Activated naive CD4-positive, alpha-beta T cell treated with anti-CD3 and anti-CD28 coated beads for 36 hours (primary cell): ENCODE measurements at places on chromosomes 6 and 20. TPM values are rescaled to one million over a fixed set of nuclear protein-coding genes. Genes with fewer than 3 reads are reported as not detected.
A peak's percentile ranks its signal among the peaks of the same experiment; 100 is the strongest.

KHDC1L gene
- not detected for total RNA-seq

SLC22A1 gene
- total RNA-seq: not detected

MMP24 gene
- total RNA-seq: not detected

PSMB9 gene
- total RNA-seq: 238 TPM

RNF39 gene
- not detected for total RNA-seq

DNA sequence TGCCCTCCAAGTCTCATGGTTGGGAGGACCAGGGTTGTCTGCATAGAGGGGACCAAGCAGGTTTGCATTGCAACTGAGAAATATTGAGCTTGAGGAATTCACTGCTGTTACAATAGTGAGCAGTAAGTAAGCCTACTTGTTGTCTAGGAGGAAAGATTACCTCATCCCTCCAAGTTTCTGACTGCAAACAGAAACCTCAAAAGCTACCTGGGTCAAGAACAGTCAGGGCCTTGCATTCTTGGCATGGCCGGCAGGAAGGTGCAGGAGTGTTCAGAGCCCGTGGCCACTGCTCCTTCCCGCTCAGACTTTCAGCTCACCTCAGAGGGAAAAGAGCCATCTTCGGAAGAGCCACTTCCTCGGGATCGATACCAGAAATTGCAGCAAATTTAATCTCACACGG is 46.0 kb upstream of the DOK5 start:
- H3K27me3 ChIP-seq: peaks cover 22% of the 10 kb centered on the region
- H3K4me1 ChIP-seq: no peaks in the 10 kb centered on the region
- no peak overlapping the region for H3K27ac ChIP-seq

DNA sequence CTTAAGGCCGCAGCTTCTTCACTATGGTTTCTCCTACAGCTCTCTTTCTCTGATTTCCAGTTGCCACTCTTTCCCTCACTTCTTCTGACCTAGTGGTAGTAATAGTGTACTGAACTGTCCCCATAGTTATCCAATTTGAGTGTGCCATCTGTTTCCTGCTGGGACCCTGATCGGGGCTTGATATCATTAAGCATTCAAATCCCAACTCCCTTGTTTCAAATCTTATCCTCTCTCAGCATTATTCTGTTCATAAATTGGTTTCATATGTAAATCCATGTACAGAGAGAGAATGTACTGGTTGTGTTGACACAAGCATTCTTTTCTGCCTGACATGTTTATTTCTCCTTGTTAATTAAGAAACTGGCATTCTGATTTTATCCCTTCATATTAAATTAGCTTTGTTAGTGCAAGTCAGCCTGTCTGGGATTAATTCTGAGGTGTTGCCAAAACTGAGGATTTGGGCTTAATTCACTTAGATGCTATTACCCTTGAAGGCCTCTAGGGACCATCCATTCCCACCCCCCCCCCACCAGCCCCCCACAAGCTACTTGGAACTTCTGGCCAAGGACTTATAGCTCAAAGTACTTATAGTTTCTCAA is 84.6 kb upstream of the PROKR2 start:
- H3K36me3 ChIP-seq: no peaks in the 10 kb centered on the region
- peaks cover 19% of the 10 kb centered on the region for H3K27me3 ChIP-seq
- no peaks in the 10 kb centered on the region for H3K4me1 ChIP-seq
- no peak for DNase-seq
- no peak overlapping the region for H3K27ac ChIP-seq

DNA sequence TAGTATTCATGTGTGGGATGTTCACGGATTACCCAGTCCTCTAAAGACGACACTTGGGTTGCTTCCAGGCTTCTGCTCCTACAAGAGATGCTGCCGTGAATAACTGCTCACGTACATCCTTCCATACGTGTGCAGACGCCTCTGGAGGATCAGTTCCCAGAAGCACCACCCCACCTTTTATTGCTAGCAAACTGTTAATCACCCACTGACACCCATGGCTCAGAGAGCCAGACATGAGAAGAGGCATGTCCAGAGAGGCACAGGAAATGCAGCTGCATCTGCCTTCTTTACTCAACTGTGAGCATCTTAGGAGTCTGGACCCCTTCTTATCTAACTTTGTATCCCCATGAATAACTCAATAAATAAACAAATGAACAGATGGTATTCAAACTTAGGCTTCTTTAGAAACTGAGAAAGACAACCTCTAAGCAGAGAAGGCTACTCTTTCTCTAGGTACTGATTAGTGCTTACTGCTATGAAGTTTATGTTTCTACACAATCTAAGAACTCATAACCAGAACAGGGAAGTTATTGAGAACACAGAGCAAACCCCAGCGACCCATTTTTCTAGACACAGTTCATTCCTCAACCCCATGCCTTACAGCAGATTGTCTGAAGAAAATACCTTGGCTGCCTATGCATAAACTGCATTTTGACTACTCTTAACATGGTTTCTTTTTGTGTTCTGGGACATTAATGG is 228.7 kb upstream of the RREB1 start:
- no peak overlapping the region for H3K4me3 ChIP-seq
- H3K27me3 ChIP-seq: peaks cover 7% of the 10 kb centered on the region
- no peak overlapping the region for H3K27ac ChIP-seq
- peaks cover 2% of the 10 kb centered on the region for H3K4me1 ChIP-seq

DNA sequence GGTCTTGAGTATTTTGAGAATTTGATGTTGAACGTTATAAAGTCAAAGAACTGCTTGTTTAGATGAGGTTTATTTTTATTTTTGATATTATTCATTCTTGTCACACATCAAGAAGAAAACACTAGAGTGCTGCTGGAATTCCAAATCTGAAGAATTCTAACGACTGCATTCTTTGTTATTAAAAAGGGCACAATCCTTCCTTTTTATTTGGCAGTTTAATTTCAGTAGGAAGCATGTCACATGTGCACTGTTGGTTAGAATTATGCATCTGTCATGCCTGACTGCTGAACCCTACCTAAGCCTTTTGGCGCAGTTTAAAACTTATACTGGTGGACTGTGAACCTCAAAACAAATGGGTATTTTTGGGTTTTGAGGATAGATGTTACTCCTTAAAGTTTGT is 4.0 kb downstream of the ID4 start:
- no peak for DNase-seq
- H3K27ac ChIP-seq: no peak overlapping the region
- no peaks in the 10 kb centered on the region for H3K36me3 ChIP-seq
- no peak overlapping the region for H3K4me3 ChIP-seq
- peaks cover 8% of the 10 kb centered on the region for H3K4me1 ChIP-seq

DNA sequence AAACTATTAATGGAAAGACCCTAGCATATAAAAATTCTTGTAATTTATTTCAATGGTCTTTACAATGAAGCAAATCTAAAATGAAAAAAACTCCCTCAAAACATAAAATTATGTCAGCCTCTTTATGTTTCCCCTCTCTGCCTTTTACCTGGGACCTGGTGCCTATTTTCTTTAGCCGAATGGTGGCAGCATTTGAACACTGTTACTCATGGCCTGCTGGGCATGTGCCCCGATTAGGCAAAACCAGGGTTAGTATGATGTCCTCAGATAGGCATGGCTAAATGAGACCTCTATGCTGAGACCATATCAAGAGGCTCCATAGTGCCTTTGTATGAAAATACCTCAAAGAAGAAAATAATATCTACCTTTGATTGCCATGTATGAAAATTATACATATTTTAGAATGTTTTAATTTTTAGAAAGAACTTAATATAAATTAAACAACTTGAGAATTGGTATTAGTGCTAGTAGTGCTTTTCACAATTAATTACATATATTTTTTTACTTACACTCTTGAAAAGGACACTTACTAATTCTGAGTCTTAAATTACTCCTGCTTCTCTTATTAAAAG is 22.5 kb upstream of the C6orf58 start:
- DNase-seq: peak; percentile 57
- H3K27me3 ChIP-seq: peaks cover 14% of the 10 kb centered on the region

DNA sequence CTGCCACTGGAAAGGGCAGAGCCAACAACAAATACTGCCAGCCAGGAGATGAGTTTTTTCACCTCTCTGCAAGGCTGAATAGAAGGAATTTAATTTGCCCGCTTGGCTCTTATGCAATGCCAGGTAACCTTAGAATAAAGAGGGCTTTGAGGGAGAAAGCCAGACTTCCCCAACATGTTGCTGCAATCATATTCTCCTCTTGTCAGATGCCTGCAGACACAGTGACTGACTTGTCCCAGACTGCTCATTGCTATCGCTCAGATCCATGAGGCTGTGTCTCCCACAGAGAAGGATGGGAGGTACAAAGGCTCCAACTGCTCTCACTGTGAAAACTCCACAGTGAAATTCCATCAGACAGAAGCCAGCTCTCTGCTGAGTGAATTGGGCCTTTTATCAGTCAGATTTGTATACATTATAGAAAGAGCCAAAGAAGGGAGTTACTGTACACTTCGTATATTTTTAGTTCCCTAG is 517.0 kb upstream of the ID4 start:
- H3K4me3 ChIP-seq: no peak overlapping the region
- no peak overlapping the region for H3K27ac ChIP-seq

DNA sequence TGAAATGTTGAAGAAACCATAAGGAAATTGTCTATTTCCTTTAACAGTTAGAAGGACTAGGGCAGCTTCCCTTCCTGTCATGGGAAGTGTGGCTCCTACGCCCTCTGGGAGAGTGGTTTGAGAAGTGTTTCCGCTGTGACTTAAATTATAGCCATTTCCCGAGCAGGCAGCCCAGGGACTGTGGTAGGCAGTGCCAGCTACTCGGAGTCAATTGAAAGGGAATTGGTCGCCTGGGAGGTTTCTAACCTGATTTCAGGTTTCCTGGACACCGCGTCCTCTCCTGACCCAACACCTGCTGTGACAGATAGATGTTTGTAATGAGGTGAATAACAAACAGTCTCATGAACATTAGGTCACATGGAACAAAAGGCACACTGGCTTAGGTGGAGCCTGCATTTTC is 256.1 kb upstream of the PLCB4 start:
- H3K36me3 ChIP-seq: no peaks in the 10 kb centered on the region
- H3K4me1 ChIP-seq: no peaks in the 10 kb centered on the region
- no peak for DNase-seq
- H3K27ac ChIP-seq: no peak overlapping the region
- H3K27me3 ChIP-seq: peaks cover 3% of the 10 kb centered on the region

- H3K27me3 ChIP-seq: no peaks in the 10 kb centered on the region
- no peak overlapping the region for H3K27ac ChIP-seq
- H3K36me3 ChIP-seq: no peaks in the 10 kb centered on the region
- DNase-seq: no peak
Observed at GRCh38 chr20:11995805-11996567, 78.3 kb downstream of the BTBD3 start.

GRCh38 chr6:16239798-16240123 is 1.4 kb downstream of the GMPR start:
- no peak for DNase-seq
- H3K4me3 ChIP-seq: peak overlapping the region; percentile 76
- no peak overlapping the region for H3K27ac ChIP-seq
- H3K4me1 ChIP-seq: peaks cover 18% of the 10 kb centered on the region
